ENCODE measurements at places on chromosomes 12 and 14.
A peak's percentile ranks its signal among the peaks of the same experiment; 100 is the strongest.

- no peak overlapping the region for H3K4me3 ChIP-seq
- no peaks in the 10 kb centered on the region for H3K36me3 ChIP-seq
- H3K27me3 ChIP-seq, result no peaks in the 10 kb centered on the region
- peaks cover 3% of the 10 kb centered on the region for H3K4me1 ChIP-seq
- no peak for DNase-seq
These were observed 37.9 kb upstream of the SLC38A2 start for GRCh38 chr12:46410495-46410894.

GRCh38 chr14:58298477-58299400 lies at the start of gene ARID4A:
ARID4A (plus strand) TSS chr14:58298555; CDS start chr14:58299855, 1,300 bp downstream.
- H3K4me1 ChIP-seq, result peaks cover 23% of the 10 kb centered on the region
- H3K27ac ChIP-seq, result peak within 1 kb of the TSS; percentile 96
- DNase-seq, result no peak
- H3K27me3 ChIP-seq, result no peaks in the 10 kb centered on the region

- no peak for DNase-seq
- no peaks in the 10 kb centered on the region for H3K27me3 ChIP-seq
- no peaks in the 10 kb centered on the region for H3K4me1 ChIP-seq
- no peaks in the 10 kb centered on the region for H3K36me3 ChIP-seq
- no peak overlapping the region for H3K27ac ChIP-seq
- H3K4me3 ChIP-seq, result no peak overlapping the region
These were observed 630.9 kb upstream of the ATXN7L3B start for GRCh38 chr12:73906757-73907156.

- no peaks in the 10 kb centered on the region for H3K27me3 ChIP-seq
- peak overlapping the region; percentile 90 for H3K27ac ChIP-seq
- H3K4me3 ChIP-seq, result no peak overlapping the region
- H3K4me1 ChIP-seq, result peaks cover 16% of the 10 kb centered on the region
- no peak for DNase-seq
- peaks cover 20% of the 10 kb centered on the region for H3K36me3 ChIP-seq
These were observed 19.4 kb downstream of the NCKAP5L start for GRCh38 chr12:49808686-49809380.

- no peak overlapping the region for H3K4me3 ChIP-seq
- H3K27ac ChIP-seq, result no peak overlapping the region
- H3K4me1 ChIP-seq, result no peaks in the 10 kb centered on the region
- no peaks in the 10 kb centered on the region for H3K27me3 ChIP-seq
- no peaks in the 10 kb centered on the region for H3K36me3 ChIP-seq
- DNase-seq, result no peak
These were observed 10.7 kb upstream of the FRS2 start for GRCh38 chr12:69459477-69459876.

GRCh38 chr12:79295572-79295971 lies 395.2 kb downstream of the PAWR start:
- no peaks in the 10 kb centered on the region for H3K36me3 ChIP-seq
- no peaks in the 10 kb centered on the region for H3K4me1 ChIP-seq
- no peak overlapping the region for H3K27ac ChIP-seq
- H3K4me3 ChIP-seq, result no peak overlapping the region
- no peak for DNase-seq
- H3K27me3 ChIP-seq, result no peaks in the 10 kb centered on the region

GRCh38 chr14:57866199-57866705 lies 360 bp upstream of the SLC35F4 start:
- H3K4me1 ChIP-seq, result no peaks in the 10 kb centered on the region
- DNase-seq, result no peak

- H3K4me1 ChIP-seq, result no peaks in the 10 kb centered on the region
- H3K36me3 ChIP-seq, result no peaks in the 10 kb centered on the region
- H3K4me3 ChIP-seq, result no peak overlapping the region
- H3K27ac ChIP-seq, result no peak overlapping the region
These were observed 8.7 kb downstream of the MARK3 start for GRCh38 chr14:103393676-103394626.

All from ascending aorta (tissue), 2 donors.